Renal cortical epithelial cell (primary cell): ENCODE measurements at places on chromosomes 6 and 20.

DNA sequence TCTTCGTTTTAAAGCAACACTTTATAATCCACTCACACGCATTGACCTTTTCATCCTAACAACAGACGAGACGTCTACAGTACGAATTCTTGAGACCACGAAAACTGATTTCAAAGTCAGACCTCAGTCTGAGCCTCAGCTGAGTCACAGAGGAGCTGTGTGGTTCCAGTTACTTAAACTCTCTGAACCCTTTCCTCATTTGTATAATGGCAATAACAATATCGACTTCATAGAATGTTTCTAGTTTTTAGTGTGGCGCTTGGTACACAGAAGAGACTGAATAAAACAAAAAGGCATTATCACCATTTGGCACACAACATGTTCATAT lies 236.9 kb downstream of the ATXN1 start:
- DNase-seq: peak; percentile 50

- no peak for DNase-seq
These were observed 86.3 kb downstream of the ERMARD start for GRCh38 chr6:169837529-169838250.

DNA sequence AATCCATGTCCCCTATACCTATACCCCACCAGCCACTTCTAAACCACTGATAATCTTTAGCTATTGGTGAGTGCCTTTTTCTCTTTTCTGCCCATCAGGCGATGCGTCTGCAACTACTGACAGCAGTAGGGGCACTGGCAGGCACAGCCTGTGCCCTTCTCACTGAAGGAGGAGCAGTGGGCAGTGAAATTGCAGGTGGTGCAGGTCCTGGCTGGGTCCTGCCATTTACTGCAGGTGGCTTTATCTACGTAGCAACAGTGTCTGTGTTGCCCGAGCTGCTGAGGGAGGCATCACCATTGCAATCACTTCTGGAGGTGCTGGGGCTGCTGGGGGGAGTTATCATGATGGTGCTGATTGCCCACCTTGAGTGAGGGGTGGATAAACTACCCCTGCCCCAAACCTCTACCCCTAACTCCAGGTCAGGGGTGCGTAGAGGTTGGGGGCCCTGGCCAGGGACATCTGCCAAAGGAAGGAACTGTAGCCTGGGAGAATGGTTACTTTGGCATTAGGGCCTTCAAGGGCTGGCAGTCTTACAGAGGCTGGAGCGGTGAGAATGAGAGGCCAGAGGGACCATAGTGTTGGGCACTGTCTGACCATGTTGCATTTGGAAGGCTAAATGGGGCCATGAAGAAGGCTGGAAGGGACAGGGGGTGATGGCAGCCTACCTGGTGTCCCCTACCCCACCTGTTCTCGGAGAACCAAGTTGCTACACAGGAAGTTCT lies 851 bp upstream of the HSD17B8 start:
- DNase-seq: no peak

- DNase-seq: no peak
These were observed 17.6 kb downstream of the CD109 start for GRCh38 chr6:73713426-73714147.

DNA sequence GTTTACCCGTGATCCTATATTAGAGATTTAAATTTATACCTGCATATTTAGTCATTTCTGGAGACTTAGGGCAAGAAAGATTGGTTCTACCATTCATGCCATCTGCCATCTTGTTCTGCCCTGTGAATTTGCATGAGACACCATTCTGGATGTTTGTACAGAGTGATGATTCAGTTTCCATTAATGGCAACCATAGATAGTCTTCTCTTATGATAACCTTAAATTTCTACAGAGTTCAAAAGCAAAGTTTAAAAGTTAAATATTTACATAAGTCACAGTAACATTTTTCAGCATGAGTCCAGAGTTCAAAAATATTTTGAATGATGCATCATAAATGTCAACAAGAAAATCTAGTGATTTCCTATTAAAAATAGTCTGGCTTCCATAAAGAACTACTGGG lies 23.2 kb downstream of the PLCB1 start:
- DNase-seq: no peak
